Right cardiac atrium (tissue), 5 donors: ENCODE measurements at places on chromosomes 4 and X. TPM values are rescaled to one million over a fixed set of nuclear protein-coding genes. Genes with fewer than 3 reads are reported as not detected.

DNA sequence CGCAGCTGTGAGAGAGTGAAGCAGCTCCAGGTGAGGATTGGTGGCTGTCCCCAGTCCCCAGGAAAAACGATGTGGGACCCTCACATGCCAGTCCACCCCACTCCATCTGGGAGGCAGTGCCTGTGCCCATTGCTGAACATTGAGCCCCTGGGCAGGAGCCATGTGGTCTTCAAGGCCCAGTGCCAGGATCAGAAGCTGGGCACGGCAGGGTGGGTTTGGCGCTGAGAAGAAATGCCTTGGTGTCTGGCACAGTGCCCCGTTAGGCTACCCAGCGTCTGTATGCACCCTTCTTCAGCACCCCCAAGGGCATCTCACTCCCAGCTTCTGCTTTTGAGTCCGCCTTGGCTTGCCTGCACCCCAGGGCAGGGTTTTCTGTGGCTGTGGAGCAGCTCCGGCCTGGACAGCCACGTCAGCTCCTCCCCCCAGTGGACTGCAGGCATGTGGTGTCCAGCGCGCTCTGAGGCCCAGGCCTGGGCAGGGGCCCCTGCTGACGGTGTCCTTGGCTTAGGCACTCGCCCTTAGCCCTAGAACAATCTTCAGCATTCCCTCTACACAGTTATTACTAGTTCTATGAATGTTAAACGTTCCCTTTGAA is 28.6 kb downstream of the RGS12 start:
- DNase-seq = peak; percentile 90

DNA sequence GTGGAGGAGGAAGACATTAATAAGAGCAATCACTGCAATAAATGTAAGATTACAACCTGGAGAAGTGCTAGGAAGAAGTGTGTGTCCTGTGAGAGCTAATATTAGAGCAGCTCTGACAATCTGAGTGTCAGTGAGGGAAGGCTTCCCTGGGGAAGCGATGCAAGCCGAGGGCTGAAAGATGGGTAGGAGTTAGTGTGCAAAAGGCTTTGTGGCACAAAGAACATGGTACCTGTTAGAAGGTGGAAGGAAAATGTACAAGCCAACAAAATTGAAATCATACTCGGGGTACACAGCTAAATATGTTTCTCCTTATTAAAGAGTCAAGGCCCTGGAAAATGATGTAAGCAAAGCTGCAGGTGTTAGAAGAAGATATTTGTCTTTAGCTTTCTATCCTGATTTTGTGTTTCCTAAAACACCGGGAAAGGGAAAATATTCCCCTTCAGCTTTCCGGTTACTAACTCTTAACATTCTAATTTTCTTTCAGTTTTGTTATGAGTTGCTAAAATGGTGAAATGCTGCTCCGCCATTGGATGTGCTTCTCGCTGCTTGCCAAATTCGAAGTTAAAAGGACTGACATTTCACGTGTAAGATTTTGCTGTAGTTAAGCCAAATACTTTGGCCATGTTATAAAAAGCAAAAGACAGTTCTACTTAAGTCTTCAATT is 808 bp downstream of the THAP6 start:
- no peak for DNase-seq

DNA sequence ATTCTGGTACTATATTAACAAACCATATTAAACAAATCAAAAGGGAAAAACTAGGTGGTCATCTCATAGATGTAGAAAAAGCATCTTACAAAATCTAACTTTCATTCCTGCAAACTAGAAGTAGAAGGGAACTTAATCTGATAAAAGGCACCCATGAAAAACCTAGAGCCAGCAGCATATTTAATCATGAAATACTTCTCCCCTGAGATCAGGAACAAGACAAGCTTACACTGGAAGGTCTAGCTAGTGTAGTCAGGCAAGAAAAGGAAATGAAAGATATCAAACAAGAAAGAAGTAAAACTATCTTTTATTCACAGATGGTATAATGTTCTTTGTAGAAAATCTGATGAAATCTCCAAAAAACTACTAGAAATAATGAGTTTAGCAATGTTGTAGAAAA is 41.2 kb downstream of the ATP10D start:
- DNase-seq = no peak

DNA sequence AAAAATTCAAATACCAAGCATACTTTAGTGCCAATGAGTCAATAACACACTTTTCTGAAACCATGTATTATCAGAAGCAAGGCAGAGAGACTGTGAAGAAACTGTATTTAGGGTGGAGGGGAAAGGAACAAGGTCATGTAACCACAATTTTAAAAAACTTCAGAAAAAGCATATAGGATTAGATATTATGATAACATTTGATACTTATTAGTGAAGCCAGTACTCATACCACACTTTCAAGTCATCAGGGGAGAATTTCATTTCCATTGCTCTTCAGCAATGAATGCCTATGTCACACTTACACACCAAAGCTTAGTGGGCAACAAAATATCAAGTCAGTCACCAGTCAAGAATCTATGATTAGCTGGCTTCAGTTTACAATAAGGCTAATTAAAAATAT is 602.2 kb downstream of the IL15 start:
- DNase-seq = no peak

- no peak for DNase-seq
Measured at GRCh38 chr4:178789279-178789678, 1347.0 kb upstream of the AGA start.

DNA sequence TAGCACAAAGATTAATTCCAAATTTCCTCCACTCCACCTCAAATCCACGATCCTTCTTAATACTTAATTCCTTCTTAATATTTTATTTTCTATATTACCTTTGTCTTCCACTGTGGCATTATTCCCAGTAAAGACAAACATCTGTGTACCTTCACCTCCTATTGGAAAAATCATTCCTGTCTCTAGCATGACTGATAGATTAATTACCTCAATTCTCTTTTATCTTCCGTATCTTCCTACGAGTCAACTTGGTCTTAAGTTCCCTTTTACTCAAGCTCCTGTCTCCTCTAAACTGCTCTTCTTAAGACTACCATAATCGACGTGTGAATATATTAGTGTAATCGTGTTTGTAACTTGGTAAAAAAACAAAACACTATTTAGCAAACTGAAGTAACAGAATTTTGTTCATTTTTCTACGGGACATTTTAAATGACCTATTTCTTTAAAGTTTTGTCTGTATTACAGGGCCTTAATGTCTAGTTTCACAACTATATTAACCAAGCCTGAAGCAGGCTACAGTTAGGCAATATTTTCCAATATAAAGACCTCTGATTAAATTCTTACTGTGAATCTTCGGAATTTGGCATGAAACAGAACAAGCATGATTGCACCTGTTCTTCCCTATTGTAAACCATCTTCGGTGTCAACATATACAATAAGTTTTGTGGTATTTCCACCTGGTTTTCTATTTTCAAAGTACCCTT is 1.1 kb upstream of the USP38 start:
- DNase-seq = no peak

GRCh38 chrX:124401696-124402095 is 55.3 kb downstream of the SH2D1A start:
- DNase-seq = no peak

- DNase-seq = no peak
Measured at GRCh38 chr4:182809417-182810102, 107.6 kb downstream of the DCTD start.

GRCh38 chrX:123504630-123505270 is 228.1 kb downstream of the THOC2 start:
- DNase-seq = no peak

DNA sequence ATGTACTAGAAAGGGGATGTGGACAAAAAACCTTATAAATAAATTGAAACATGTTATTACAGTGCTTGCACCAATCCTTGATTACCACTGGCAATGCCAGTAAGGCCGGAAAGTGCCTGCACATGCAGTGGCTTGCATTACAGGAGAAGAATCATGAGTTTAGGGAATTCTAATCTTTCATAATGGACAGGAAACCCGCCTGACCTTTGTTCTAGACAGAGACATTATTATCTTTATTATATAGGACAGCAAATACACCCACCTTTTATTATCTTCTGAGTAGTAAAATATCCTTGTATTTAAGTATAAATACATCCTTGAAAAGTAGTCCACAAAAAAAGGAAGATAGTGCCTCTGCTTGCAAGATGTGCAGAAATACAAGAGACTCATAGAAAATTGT is 379.9 kb upstream of the LCORL start:
- DNase-seq = no peak

GRCh38 chr4:185879666-185880312 is 67.8 kb upstream of the SORBS2 start:
- no peak for DNase-seq

DNA sequence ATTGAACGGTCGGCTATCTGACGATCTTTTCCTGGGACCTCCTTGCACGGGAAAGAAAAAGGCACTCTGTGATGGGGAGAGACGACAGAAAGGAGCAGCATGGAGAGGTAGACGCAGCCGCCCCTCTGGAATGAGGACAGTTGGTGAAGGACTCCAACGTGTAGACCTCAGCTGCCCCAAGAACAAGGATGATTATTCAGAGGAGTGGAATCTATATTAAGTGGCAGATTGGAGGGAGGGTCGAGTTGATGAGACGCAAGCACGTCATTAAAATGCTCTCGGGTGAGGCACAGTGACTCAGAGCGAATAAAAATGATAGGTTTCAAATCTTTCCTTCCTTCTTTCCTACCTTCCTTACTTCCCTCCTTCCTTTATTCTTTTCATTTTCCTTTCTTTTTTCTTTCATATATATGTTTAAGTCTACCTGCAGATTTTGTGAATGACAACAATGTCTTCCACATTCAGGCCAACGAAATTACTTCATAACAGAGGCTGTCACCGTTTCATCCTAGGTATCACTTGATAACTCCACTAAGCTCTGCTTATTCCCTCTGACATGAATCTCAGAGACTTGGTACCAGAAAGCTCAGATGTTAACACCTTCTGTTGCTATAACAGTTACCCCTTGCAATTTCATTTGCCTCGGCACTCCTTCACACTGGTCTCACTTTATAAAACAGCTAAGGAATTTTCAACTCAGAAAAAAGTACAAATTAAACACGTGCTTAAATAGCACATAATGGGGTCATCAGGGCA is 110.0 kb upstream of the PPARGC1A start:
- no peak for DNase-seq

DNA sequence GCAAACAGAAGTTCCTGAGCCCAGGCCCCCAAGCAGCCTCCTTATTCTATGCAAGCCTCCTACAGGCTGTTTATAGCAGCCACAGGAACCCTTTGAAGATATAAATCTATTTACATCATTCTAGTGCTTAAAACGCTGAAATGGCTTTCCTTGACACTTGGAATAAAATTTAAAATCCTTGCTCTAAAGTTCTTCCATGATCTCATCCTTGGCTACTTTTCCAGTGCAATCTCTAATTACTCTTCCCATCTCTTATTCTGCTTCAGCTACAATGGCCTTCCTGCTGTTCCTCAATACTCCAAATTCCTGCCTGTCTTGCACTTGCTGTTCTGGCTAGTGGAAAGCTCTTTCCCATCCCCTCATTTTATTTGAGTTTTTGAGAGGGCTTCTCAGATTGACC is 634.2 kb upstream of the NR3C2 start:
- no peak for DNase-seq

- no peak for DNase-seq
Measured at GRCh38 chr4:81196126-81196650, 18.8 kb downstream of the PRKG2 start.

DNA sequence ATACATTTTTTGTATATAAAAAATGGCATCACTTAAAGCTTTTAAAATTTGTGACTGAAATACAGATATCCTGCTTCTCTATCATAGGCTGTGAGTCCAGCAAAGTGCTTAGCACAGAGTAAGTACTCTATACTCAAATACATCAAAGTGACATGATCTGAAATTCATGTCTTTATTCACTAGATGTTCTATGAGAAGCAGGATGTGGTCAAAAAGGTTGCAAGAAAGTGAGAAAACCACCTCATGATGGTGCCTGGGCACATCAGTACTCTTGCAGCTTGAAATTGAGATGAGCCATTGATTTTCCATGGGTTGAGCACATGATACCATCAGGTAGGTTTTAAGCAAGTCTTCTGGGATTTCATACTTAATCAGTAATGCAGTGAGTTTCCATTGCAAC is 20.4 kb upstream of the SFRP2 start:
- DNase-seq = no peak

GRCh38 chr4:55214172-55214571 is 88.8 kb upstream of the KDR start:
- peak; percentile 26 for DNase-seq

GRCh38 chrX:131264665-131265064 is 24.4 kb downstream of the IGSF1 start:
- DNase-seq = no peak

GRCh38 chr4:88244816-88245579 is 39.4 kb downstream of the PPM1K start:
- DNase-seq = no peak

- no peak for DNase-seq
Measured at GRCh38 chr4:126241634-126242033, 926.9 kb downstream of the FAT4 start.

RHOXF1 gene
- total RNA-seq = not detected

DGKK gene
- total RNA-seq = not detected

CTAG1B gene
- total RNA-seq = not detected

EREG gene
- 0.18 TPM for total RNA-seq

ANK2 gene
- 335 TPM for total RNA-seq

GASK1B gene
- total RNA-seq = 72.8 TPM

CT45A5 gene
- total RNA-seq = not detected

L1CAM gene
- 9.3 TPM for total RNA-seq

DGAT2L6 gene
- not detected for total RNA-seq

PCDH18 gene
- total RNA-seq = 2.7 TPM

EPHA5 gene
- total RNA-seq = 0.74 TPM

GAGE13 gene
- total RNA-seq = not detected

DNAAF6 gene
- total RNA-seq = not detected
